ENCODE measurements at places on chromosomes 1 and 21. TPM values are rescaled to one million over a fixed set of nuclear protein-coding genes. Genes with fewer than 3 reads are reported as not detected.

DNA sequence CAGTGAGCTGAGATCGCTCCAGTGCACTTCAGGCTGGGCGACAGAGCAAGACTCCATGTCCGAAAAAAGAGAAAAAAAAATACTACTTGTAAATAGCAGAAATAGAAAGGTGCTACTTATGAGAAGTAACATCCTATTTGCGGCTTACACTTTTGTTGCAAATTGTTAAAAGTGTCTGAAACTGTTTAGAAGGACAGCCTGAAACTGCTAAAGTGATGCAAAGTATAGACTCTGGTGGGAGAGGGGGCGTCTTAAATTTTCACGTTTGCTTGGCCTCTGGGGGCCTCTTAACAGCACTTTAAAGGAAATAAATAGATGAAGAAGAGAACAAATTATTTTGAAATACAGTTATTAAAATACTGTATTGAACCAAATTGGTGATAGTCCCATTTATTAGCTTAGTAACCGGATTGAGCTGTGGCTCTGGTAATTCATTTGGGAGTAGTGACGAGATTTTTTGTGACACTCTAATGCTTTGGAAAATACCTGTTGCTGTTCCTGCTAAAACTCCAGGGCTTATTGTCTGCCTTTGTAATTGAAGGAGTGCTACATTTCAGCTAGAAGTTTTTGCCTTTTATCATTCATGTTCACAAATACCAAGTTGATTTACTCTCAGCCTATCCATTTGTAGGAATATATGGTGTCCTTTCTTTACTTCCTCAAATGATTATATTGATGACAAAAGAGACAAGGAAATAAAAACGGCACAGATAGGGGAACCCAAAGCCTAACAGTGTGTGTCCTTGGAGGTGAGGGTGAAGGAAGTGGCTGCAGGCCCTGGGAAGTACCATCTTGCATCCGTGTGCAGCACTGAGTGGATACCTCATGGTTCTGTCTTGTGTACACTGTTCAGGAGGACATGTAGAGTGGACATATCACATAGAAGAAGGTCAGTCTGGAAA is 6.2 kb downstream of the PKNOX1 start:
- no peak for DNase-seq

- DNase-seq: no peak
These were observed 4.6 kb downstream of the MTARC1 start for GRCh38 chr1:220791285-220791684.

DNA sequence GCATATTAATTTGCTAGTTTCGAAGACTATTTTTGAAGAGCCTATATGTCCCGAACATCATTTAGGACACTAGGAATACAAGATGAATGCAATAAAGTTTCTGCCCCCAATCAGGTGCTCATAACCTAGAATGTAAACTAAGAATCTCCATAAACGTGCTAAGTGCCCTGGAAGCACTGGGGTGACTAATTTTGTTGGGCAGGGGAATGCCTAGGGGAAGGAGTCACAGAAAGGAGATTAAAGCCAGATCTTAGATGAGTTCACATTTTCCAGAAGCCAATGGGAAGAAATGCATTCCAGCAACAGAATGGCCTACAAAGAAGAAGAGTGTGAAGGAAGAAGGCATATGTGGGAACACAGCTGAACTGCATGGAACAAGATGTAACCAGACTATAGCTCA is 19.5 kb downstream of the SCYL3 start:
- DNase-seq: no peak

- no peak for DNase-seq
These were observed 10.2 kb downstream of the MMACHC start for GRCh38 chr1:45510036-45510971.

- no peak for DNase-seq
These were observed 58.4 kb downstream of the SIPA1L2 start for GRCh38 chr1:232571523-232571922.

DNA sequence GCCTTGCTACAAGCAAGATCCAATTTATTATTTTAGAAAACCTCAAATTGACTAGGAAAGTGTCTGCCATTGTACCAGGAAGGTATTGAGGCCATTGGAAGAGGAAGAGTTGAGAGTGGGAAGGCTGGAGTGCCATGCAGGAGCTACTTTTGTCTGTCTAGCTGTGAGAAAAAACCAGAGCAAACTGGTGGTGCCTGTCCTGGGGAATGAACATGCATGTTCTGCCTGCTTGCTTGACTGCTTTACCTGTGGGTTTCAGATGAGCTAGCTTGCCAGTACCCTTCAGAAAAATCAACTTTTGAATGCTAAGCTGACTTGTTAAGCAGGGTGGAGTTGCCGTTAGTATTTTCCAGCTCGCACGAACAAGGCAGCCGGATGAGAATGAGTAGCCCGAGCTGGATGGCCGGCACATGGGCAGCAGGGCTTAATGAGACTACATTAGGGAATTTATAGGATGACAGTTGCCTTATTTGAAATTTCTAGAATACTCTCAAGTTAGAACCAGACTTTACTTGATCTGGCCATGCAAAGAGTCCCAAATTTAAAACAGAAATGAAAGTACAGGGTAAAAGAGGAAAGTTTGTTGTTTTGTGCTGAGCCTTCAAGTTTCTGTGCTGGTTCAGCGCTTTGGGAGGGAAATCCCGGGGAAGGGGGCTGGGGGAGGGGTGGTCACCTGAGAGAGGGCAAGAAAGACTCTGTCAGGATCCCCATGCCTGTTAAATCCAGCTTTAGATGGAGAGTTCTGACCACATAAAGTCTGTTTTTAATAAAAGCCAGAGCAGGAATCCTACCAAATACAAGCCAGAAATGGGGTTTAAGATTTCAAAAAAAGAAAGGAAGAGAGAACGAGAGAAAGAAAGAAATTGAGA is 29.6 kb upstream of the C1orf105 start:
- DNase-seq: no peak

GRCh38 chr1:53276153-53276901 is 38.0 kb upstream of the MAGOH start:
- no peak for DNase-seq

- peak; percentile 76 for DNase-seq
These were observed at the start of gene SAMD13 for GRCh38 chr1:84301004-84301784. SAMD13 (plus strand) TSS chr1:84301708; CDS start chr1:84303235, 1,527 bp downstream.

GRCh38 chr1:199862047-199862446 is 165.5 kb upstream of the NR5A2 start:
- DNase-seq: no peak

GRCh38 chr1:45014321-45015028 is 2.4 kb downstream of the UROD start:
- DNase-seq: peak; percentile 92

DNA sequence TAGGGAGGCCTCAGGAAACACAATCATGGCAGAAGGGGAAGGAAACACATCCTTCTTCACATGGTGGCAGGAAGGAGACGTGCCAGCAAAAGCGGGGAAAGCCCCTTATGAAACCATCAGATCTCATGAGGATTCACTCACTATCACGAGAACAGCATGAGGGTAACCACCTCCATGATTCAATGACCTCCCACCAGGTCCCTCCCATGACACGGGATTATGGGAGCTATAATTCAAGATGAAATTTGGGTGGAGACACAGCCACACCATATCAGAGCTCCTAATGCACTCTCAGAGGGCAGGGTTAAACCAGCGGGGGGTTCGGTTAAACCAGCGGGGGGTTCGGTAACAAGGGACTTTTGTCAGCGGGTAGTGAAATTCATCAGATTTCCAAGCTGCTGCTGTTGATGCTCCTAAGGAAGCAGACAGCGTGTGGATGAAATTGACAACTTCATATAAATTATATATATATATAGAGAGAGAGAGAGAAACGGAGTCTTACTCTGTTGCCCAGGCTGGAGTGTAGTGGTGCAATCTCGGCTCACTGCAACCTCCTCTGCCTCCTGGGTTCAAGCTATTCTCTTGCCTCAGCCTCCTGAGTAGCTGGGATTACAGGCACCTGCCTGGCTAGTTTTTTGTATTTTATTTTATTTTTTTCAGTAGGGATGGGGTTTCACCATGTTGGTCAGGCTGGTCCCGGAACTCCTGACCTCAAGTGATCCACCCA is 4.2 kb downstream of the CSTB start:
- DNase-seq: no peak

GRCh38 chr21:22164912-22165311 is 1166.7 kb downstream of the NCAM2 start:
- no peak for DNase-seq

GRCh38 chr1:224623743-224624333 is 7.7 kb downstream of the CNIH3 start:
- DNase-seq: peak; percentile 92

GRCh38 chr1:16944038-16944437 is 22.3 kb downstream of the CROCC start:
- DNase-seq: no peak

DNA sequence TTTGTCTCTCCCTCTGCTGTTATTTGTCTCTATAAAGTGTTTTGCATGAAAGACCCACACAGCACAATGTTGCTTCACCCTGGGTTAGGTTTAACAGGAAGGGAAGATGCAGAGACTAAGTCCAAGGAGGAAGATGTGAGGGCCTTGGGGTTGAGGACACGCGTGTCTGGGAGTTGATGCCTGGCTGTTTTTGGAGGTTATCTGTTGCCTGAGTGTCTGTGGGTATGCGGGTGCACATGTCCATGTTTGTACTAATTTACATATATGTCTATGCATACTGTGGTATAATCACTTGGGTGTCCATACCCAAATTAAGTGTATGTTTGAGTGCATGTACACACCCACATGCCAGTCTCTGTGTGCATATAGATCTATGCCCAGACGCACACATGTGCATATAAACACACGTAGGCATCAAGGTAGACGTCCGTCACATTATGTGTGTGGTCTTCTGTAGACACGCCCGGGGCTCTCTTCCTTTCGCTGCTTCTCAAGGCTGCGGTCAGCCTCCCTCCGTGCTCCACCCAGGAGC is 962 bp upstream of the MAN1C1 start:
- no peak for DNase-seq

GRCh38 chr1:11320153-11320936 is 47.3 kb downstream of the UBIAD1 start:
- peak; percentile 55 for DNase-seq

- DNase-seq: peak; percentile 51
These were observed 15.7 kb upstream of the GLIS1 start for GRCh38 chr1:53754484-53755312.

DNA sequence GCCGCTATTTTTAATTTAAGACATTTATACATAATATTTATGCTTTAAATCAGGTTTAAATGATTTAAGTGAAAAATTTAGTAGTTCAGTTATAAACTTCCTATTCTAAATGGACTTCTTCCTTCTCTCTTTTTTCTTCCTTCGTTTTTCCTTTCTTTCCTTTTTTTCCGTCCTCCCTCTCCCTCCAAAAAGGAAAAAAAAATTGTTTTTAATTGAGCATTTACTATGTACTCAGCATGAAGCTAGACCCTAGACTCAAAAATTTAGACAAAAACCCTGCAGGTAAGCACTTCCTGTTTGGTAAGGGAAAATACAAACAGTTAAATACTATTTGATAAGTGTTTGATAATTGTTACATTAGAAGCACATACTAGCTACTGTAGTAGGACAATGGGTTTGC is 2.6 kb upstream of the TM2D1 start:
- no peak for DNase-seq

DNA sequence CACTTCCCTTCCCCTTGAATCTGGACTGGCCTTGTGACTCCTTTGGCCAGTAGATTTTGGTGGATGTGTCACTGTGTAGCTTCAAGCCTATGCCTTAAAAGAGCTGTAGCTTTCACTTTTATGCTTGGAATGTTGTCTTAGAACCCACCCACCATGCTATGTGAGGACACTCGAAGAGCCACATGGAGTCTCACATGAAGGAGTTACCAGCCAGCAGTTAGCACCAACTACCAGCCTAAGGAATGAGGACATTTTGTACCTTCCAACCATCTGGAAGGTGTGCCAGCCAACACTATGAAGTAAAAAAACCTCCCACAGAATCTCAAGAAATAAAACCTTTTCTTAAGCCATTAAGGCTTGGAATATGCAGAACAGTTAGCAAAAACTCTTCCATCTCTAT is 50.6 kb downstream of the LRRC8B start:
- DNase-seq: no peak

DNA sequence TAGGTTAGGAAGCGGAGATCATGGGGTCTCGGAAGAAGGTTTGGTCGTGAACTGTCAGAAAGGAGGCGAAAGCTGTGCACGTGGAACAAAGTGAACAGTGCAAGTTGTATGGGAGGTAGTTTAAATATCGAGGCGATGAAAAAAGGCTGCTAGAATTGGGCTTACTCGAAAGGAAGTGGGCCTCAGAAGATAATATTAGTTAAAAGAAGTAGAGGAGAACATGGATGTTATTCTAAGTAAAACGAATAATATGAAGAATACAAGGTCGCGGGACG is 571 bp downstream of the WDR3 start:
- DNase-seq: no peak

GRCh38 chr21:42025376-42026081 is 15.4 kb upstream of the ZBTB21 start:
- no peak for DNase-seq

DNA sequence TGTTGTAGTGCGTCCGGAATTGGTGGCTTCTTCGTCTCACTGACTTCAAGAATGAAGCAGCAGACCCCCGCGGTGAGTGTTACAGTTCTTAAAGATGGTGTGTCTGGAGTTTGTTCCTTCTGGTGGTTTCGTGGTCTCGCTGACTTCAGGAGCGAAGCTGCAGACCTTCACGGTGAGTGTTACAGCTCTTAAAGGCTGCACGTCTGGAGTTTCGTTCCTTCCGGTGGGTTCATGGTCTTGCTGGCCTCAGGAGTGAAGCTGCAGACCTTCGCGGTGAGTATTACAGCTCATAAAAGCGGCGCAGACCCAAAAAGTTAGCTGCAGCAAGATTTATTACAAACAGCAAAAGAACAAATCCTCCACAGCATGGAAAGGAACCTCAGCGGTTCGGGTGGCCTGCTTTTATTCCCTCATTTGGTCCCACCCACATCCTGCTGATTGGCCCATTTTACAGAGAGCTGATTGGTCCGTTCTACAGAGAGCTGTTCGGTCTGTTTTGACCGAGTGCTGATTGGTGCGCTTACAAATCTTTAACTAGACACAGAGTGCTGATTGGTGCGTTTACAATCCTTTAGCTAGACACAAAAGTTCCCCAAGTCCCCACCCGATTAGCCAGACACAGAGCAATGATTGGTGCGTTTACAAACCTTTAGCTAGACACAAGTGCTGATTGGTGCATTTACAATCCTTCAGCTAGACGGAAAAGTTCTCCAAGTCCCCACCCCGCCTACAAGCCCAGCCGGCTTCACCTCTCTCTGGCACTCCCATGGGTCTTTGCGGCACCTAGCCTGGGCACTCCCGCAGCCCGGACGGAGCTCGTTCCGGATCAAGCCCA is 49.6 kb upstream of the KRTAP19-8 start:
- DNase-seq: no peak

The STX12 gene
- total RNA-seq: 31.9 TPM

The ADAMTS5 gene
- not detected for total RNA-seq

The SPRR4 gene
- total RNA-seq: not detected

The SH3D21 gene
- total RNA-seq: 2.7 TPM

The VSIG8 gene
- total RNA-seq: not detected

The IQCC gene
- total RNA-seq: 4.8 TPM

The CELA2A gene
- not detected for total RNA-seq

The CHAF1B gene
- total RNA-seq: 31.9 TPM

The TRAF3IP3 gene
- total RNA-seq: 107 TPM

The UTS2 gene
- not detected for total RNA-seq

The MFN2 gene
- total RNA-seq: 52.3 TPM

The NBPF1 gene
- 1.9 TPM for total RNA-seq

The SLC45A3 gene
- total RNA-seq: 0.15 TPM

The DAB1 gene
- total RNA-seq: not detected

The GCSAML gene
- not detected for total RNA-seq

The C1orf141 gene
- total RNA-seq: not detected

Data from activated naive CD4-positive, alpha-beta T cell treated with anti-CD3 and anti-CD28 coated beads for 36 hours (primary cell).